Fibroblast of skin of left biceps (primary cell): ENCODE measurements at places on chromosomes 12 and 14.

- DNase-seq, result no peak
These were observed 136.9 kb downstream of the KICS2 start for GRCh38 chr12:64085154-64085553.

- DNase-seq, result peak; percentile 96
These were observed 720.9 kb upstream of the TBX3 start for GRCh38 chr12:115404761-115405470.

DNA sequence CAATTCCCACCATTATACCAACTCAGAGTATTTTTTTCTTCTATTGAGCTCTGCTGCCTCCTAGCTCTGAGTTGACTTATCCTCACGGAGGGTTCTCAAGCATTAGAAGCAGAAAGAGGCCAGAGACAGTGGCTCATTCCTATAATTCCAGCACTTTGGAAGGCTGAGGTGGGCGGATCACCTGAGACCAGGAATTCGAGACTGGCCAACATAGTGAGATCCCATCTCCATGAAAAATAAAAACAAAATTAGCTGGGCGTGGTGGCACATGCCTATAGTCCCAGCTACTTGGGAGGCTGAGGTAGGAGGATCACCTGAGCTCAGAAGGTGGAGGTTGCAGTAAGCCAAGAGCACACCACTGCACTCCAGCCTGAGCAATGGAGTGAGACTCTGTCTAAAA lies 21.0 kb downstream of the HPD start:
- no peak for DNase-seq

- no peak for DNase-seq
These were observed 73.9 kb upstream of the HIF1A start for GRCh38 chr14:61621444-61621843.

DNA sequence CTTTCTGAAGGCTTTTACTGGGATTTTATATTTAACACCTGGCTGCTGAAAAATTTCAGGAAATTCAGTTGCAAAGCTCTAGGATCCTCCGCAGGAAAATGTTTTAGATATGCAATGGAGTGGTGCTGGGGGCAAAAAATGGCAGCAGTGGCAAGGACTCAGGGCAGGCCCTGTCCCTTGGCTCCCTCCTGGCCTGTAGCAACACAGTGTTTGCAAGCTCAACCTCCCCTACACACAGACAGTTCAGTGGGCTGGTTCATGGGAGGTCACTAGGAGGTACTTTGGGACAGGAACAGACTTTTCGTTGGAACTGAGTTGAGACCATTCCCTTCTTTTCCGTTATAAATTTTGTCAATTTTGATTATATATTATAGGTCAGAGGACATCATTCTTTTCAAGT lies 270.4 kb downstream of the ADAMTS20 start:
- DNase-seq, result no peak

DNA sequence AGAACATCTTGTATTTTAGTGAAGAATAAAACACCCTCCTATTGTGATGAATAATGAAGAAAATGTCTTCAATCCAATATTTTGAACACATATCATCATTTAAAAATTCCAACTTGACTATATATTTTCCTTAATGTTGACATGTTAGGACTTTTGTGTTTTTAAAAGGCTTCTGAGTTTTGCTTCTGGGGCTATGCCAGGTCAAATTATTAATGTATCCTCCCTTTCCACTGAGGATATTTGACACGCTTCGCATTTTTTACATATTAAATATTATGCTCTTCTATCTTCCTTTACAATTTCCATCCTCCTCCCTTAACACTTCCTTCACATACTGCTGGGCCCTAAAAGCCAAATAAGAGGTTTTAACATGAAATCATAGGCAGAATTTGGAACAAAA lies 20.6 kb downstream of the RERG start:
- peak; percentile 13 for DNase-seq

- no peak for DNase-seq
These were observed 207.1 kb downstream of the GALC start for GRCh38 chr14:87785897-87786296.
